ENCODE measurements at places on chromosomes 2 and 18.

GRCh38 chr2:217337771-217338170, 477.9 kb upstream of the TNP1 start:
- no peak for DNase-seq

- DNase-seq, result no peak
Measured at GRCh38 chr2:106664669-106665068, 177.5 kb downstream of the CD8B2 start.

DNA sequence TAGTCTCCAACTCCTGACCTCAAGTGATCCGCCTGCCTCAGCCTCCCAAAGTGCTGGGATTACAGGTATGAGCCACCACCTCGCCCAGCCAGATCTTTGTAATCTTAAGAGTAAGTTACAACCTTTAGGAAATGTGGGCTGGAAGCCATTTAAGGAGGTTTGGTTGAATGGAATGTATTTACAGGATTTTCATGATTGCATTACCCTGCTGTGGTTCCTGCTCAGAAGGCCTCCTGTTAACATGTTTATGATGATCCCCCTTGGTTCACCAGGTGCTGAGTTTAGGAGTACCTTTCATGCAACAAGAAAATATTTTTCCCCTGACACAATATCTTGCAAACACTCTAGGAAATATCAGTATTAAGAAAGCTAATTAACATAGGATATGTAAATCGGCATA, 187.4 kb upstream of the SH3BP4 start:
- no peak for DNase-seq

- DNase-seq, result no peak
Measured at GRCh38 chr2:66981074-66981473, 416.1 kb upstream of the ETAA1 start.

DNA sequence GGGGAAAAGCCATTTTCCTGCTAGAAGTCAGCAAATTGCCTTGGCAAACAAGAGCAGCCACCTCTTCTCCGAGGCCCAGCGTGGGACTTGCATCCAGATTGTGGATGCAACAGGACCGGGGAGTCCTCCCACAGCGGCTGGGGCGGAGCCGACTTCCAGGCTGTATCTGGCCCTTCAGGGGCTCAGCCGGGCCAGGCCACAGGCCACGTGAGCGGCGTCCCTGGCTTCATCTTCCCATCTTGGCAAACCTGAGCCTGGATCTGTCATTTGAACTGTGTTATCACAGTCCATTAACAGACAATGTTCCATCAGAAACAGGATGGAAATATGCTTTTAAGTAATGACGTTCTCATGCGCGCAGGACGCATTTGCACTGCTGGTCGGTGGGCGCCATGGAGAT, 483.5 kb upstream of the SALL3 start:
- no peak for DNase-seq

DNA sequence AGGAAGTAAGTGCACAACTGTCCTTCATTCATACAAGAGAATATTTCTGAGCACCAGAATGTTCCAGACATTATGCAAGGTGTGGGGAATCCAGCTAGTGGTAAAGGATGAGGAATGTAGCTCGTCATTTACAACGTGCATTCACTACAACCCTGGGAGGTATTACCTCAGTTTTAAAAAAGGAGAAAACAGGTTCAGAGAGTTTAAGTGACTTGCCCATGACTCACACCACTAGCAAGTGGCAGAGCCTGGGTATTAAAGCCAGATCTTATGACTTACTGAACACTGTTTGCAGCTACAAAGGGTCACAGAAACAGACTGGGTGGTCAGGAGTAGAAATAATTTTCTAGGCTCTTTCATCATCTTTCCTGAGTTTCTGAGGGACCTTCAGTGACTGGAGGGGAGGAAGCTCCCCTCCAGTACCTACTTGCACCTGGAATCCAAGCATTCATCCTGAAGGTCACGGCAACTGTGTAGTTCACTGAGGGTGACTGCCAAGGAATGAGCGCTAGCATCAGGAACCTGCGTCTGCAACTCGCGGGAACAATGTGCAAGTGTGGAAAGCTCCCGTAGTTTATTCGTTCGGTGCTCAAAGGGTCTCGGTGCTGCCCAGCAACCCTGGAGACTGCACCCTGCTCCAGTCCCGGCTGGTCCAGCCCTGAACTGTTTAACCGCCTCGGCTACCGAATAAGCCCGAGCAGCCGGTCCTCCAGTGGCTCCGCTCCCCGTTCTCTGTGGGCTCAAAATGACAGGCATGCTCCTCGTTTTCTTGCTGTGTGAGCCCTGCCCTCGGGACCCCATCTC, 647 bp downstream of the CCDC121 start:
- no peak for DNase-seq

DNA sequence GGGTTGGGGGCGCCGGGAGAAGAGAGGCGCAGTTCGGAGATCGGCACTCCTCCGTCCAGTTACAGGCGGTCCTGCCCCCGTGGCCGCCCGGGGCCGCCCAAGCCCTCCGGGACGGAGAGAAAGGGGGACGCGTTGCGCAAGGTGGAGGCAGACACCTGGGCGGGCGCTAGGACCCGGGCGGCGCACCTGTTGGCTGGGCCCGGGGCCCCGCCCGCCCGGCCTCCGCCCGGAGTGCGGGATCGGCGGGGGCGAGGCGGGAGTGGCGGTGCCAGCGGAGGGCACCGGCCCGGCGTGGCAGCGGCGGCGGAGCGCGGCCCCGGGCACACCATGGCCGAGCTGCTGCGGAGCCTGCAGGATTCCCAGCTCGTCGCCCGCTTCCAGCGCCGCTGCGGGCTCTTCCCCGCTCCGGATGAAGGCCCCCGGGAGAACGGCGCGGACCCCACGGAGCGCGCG, at the start of gene SGPP2:
SGPP2 (plus strand) TSS at position 268 of the 453 bp plus-strand sequence; CDS start at position 328, 60 bp downstream.
- no peak for DNase-seq

GRCh38 chr18:3110034-3110752, 97.2 kb upstream of the LPIN2 start:
- DNase-seq, result no peak

GRCh38 chr2:72483346-72483745, 335.7 kb upstream of the CYP26B1 start:
- DNase-seq, result no peak

DNA sequence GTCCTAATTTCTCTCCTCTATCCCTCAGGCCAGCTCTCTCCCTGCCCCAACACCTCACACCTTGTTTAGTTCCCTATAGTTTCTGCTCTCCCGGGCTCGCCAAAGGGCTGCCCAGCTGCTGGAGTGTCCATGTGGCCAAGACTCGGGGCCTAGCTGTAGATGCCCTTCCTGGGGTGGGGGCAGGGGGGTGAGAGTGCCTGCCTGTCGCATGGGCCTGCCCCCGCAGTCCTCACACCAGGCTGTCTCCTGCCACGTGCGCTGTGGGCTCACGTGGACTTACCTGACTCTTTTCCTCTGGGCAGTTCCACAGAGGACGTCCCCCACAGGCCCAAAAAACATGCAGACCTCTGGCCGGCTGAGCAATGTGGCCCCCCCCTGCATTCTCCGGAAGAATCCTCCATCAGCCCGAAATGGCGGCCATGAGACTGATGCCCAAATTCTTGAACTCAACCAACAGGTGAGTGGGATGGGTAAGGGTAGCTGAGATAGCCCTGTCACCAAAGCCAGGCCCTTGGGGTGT, 7.4 kb upstream of the TMEM214 start:
- DNase-seq, result no peak

DNA sequence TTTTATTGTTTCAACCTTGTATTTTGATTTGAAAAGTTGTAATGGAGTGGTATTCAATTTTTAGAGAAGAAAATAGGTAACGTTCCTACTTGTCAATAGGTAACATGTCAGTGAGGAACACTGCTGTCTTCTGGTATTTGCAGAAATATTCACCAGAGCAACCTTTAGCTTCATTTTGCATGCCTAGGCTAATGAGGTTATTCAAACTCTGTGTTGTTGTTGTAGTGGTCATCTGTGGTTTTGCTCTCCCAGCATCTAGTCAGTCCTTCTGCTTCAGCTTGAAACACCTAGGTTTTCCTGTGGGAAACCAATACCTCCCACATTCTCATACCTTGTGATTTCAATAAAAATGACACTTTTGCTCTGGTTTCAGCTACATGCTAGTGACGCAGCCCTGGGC, 98.4 kb downstream of the LYPD6 start:
- no peak for DNase-seq

DNA sequence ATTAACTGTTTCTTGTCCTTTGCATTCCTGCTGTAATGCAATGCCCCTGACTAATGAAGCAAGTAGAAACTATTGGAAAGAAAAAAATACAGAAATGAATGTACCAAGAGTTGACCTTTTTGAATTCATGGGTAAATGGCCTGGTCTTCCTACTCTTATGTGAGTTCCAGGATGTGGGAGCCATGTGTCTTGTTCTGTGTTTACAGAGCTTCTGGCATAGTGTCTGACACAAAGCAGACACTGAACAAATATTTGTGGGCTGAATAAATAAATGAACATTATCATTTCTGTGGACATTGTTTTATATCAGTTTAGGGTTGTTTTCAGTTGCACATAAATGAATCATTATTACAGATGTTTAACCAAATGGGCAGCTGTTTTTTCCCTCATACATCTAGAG, 155.5 kb downstream of the CD8B2 start:
- DNase-seq, result no peak

DNA sequence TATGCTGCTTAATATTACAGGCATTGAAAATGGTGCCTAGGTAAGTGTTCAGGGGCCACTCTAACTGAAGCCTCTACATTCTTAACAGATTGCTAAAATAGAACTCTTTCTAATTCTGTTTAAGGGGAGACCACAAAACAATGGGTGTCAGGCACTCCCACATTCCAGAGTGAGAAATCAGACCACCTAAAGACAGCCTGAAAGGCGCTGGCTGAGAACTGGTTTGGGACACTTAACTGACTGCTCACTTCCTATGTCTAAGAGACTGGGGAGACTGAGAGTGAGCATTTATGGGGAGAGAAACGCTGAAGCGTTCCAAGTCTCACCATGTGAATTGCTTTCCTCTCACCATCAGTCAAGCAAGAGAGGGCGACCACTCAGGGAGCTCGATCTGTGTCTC, 108.8 kb upstream of the ITGB6 start:
- DNase-seq, result no peak

DNA sequence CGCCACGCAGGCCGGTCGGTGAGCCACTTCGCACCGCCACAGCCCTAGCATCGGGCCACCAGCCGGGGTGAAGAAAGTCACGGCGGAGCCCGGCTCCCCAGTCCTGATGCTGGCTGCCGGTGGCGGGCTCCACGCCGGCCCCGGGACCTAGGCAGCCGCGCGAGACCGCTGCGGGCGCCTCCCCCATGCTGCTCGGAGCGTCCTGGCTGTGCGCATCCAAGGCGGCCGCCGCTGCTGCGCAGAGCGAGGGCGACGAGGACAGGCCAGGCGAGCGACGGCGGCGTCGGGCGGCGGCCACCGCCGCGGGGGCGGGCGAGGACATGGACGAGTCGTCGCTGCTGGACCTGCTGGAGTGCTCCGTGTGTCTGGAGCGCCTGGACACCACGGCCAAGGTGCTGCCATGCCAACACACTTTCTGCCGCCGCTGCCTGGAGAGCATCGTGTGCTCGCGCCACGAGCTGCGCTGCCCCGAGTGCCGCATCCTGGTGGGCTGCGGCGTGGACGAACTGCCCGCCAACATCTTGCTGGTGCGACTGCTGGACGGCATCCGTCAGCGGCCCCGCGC, 433 bp downstream of the SH3RF3 start:
- no peak for DNase-seq

Data from stimulated activated CD8-positive, alpha-beta memory T cell treated with anti-CD3 and anti-CD28 coated beads, Interleukin-4, amount 100 ng/mL, for 1 hour (primary cell).